ENCODE measurements at places on chromosomes 7 and 10. TPM values are rescaled to one million over a fixed set of nuclear protein-coding genes. Genes with fewer than 3 reads are reported as not detected.

Gene ANKRD2
- 0.36 TPM for total RNA-seq

Gene ANKRD16
- 5.7 TPM for total RNA-seq

Gene LIPK
- total RNA-seq: not detected

Gene WEE2
- not detected for total RNA-seq

DNA sequence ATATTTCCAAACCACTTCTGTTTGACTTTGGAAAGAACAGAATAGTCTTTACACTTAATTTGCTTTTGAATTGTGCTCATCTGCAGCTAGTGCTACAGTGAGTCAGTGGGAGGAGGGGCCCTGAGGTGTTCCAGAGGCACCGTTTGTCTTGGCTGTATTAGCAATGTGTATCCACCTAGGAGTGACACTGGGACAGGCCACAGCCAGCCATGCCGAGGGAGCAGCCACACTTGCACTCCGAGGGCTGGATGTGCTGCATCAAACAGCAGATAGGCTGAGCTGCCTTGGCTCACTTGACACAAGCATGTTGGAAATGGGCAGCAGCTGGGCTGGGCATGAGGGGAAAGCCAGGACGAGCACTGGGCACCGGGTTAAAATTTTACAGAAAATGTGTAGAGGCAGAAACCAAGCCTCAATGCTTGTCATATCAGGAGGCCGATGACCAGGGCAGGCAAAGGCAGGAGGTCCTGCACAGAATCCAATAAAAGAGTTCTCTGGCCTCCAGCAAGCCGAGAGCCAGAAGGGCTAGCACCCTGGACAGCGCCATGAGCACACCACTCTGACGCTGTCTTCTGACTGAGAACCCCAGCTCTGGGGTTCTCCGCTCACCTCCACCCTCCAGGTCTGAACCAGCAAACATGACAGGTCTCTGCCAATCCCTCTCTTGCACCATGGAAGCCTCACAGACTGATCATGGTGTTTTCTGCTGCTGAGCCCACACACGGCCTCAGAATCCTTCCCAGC is 163.3 kb downstream of the GRID1 start:
- peak; percentile 10 for DNase-seq

- no peak for DNase-seq
Measured at GRCh38 chr7:122145937-122146645, 2.0 kb upstream of the AASS start.

DNA sequence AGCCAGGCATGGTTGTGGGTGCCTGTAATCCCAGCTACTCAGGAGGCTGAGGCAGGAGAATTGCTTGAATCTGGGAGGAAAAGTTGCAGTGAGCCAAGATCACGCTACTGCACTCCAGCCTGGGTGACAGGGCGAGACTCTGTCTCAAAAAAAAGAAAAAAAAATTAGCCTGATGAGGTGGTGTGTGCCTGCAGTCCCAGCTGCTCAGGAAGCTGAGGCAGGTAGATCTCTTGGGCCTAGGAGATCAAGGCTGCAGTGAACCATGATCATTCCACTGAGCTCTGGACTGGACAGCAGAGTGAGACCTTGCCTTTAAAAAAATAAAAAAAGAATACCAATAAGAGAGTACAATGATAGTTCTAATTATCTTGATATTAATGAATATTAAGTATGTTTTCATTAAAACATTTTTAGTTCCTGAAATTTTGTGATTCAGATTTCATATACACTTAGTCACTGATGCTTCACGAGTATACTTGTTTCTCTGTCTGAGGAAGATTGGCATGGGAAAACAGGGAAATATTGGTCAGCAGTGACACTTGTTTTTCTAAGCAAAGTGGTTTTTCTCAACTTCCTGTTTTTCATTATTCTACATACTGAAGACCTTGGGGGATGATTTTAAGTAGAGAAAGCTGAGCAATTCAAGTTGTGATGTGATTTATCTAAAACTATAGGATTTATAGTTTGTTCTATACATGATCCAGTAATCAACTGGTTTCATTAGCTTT is 76.8 kb downstream of the ADK start:
- DNase-seq: peak; percentile 62

Data from IMR-90 (cell line).